BJ (cell line): ENCODE measurements at places on chromosomes 5 and 9.

- no peak for DNase-seq
Measured at GRCh38 chr5:139648205-139649081, at the start of gene CXXC5. Gene CXXC5 (plus strand): TSS chr5:139648349. CDS start chr5:139680524, 32,175 bp downstream.

- DNase-seq: no peak
Measured at GRCh38 chr5:81904166-81904565, 67.7 kb upstream of the ATG10 start.

- no peak for DNase-seq
Measured at GRCh38 chr5:160843240-160843639, 8.8 kb downstream of the ATP10B start.

DNA sequence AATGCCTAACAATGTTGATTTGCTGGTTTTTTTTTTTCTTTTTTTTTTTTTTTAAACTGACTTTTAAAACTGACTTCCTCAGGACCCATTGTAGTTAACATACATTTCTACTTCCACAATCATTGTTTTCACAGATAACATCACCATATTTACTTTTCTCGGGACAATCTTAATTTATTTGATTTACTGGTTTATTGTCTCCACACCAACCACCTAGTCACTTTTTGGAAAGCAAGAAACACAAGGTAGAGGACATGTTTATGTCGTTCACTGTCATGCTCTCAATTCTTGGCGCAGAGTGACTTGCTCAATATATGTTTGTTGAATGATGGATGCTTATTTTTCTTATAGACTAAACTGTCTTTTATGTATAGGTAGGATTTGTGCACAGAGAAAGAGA is 2280.7 kb downstream of the MAT2B start:
- DNase-seq: no peak

DNA sequence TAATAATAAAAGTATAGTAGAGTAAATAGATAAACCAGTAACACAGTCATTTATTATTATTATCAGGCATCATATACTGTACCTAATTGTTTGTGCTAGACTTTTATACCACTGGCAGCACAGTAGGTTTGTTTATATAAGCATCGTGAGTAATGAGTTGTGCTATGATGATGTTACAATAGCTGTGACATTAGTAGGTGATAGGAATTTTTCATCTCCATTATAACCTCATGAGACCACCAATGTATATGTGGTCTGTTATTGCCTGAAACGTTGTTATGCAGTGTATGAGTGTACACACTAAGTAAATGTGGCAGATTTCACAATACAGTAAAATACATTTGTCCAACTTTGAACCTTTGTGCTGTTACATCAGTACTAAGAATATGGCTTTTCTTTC is 72.7 kb upstream of the SPATA31D4 start:
- peak; percentile 32 for DNase-seq

- no peak for DNase-seq
Measured at GRCh38 chr5:31995006-31995405, 179.1 kb downstream of the GOLPH3 start.

GRCh38 chr5:166340039-166340438 is 1951.4 kb upstream of the WWC1 start:
- DNase-seq: no peak

DNA sequence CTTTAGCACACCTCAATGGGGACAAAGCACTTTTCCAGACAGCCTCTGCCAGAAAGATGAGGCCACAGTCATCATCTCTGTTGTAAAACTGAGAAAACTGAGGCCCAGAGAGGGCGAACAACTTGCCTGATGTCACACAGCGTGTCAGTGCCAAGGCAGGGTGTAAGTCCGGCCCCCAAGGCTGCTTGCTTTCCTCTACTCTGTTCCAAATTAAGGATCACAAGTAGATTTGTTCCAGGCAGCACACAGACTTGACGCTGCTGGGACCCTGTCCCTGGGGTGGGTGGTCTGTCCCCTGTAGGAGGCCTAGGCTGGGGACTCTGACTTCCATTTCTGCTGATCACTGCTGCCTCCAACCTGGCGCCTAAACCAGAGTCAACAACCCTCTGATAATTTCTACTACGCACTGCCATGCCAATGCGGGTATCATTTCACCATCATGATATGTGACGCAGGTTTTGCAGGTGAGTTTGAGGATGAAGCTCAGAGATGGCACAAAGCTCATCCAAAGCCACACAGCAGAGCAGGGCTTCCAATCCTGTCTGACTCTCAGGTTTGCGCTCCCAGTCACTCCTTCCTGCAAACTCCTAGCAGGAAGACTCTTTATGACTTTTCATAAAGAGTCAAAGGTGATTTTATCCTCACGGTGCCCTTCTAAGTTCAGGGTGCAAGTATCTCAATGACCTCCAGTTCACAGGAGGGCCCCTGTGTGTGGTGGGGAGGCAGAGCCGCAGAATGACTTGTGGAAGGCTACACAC is 13.5 kb upstream of the RALGDS start:
- DNase-seq: no peak

DNA sequence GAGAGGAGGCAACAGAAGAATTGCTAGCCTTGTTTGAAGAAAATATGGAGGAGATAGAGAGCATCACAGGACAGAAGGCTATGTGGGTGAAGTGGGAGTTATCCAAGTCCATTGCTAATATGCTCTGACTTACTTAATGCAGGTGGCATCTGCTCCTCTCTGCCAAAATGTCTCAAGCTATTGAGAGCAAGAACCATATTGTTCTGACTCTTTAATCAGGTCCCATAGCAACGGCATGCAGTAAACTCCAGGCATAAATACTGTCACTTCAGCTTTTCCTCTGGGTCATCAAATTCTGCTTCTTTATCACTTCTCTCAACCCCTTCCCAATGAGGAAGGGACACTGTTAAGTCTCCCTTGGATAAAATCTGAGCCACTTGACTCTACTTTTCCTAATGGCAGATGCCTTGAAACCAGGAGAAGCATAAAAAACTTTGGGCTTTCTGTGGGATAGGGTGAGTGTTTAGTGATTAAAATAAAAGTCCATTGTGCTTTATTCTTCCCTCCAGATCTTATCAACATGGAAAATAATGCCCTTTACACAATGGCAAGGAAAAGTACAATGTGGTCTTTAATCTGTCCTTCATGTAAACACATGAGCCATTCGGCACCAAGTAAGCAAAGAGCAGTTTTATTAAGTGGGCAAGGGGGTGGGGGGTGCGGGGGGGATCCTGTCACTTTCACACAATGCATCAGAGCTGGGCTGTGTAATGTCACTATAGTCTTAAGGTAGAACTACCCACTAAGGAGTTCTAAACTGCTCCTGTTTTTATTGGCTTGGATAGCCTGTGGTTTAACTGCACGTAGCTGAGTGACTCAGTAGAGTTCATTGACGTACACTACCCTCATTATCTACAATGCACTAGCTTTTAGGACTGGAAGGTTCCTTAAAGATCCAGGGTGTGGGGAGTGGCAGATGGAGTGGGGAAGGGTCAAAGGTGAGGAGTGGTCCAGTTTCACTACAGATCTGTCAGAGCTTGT is 71.0 kb upstream of the TARS1 start:
- DNase-seq: peak; percentile 83

- DNase-seq: no peak
Measured at GRCh38 chr5:145157841-145158240, 677.3 kb downstream of the PRELID2 start.

GRCh38 chr5:55829956-55830355 is 21.2 kb upstream of the IL31RA start:
- no peak for DNase-seq

DNA sequence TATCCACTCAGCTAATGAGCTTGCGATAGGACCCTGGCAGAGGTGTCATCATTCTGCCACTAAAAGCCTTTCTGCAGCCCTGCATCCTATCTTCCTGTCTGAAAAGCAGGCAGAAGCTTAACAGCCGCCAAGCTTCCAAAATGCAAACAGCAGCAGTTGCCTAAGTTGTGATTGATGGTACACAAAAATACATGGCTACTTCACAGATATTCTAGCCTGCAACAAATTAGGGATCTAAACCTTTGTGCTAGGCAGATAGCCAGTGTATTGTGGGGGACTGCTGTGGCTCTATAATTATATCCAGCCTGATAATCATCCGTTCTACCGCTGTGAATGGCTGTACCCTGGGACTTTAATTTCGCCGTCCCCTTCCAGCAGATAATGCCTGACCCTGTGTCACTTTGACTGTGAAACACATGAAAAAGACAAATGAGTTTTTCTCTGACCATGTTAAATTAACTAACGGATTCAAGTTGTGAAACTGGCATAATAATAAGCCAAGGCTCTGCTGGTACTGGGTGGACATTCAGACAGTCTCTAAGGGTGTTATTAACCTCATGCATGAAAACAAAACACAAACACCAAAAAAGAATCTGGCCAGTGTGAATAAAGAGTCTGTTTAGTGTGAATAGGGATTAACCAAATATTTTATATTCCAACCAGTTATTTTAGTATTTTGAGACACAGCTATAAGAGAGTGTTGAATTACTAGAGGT is 45.9 kb downstream of the SEMA6A start:
- DNase-seq: no peak

DNA sequence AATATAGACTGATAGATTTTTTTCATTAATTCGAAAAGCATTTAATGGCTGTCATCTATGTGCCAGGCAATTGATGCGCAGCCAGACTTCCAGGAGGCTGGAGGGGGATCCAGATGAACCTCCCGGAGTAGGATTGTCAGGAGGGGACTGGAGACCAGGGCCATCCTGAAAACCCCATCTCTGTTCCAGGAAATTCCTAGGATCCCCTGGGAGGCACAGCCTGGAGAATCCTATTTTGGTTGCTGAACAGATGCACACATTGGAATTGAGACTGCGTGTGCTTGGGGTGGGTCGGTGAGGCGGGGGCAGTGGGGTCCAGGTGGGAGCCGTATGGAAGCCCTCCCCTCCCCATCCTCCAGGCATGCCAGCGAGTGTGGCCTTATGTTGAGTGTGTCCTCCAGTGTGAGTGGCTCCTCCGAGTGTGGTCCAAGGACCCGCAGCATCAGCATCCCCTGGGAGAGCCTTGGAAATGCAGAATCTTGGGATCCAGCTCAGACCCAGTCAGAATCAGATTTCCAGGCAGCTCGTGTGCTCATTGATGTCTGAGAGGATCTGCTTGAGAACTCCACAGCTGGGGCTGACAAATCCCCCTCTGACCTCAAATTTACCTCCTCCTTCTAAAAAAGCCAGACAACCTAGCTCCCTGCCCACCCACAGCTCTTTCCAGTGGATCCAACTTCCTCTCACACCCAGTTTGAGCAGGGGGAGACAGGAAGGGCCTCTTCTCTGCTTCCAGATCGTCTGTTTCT is 38.7 kb downstream of the ROPN1L start:
- DNase-seq: no peak

- DNase-seq: no peak
Measured at GRCh38 chr5:151255621-151256286, 2.8 kb downstream of the GM2A start.

GRCh38 chr9:90033028-90033650 is 428.3 kb downstream of the GADD45G start:
- DNase-seq: no peak

- peak; percentile 97 for DNase-seq
Measured at GRCh38 chr9:87713278-87713987, 12.5 kb upstream of the CTSL start.

- no peak for DNase-seq
Measured at GRCh38 chr5:140106101-140106500, 7.8 kb upstream of the PURA start.

GRCh38 chr9:125258832-125259534 is 2.6 kb upstream of the GAPVD1 start:
- no peak for DNase-seq

DNA sequence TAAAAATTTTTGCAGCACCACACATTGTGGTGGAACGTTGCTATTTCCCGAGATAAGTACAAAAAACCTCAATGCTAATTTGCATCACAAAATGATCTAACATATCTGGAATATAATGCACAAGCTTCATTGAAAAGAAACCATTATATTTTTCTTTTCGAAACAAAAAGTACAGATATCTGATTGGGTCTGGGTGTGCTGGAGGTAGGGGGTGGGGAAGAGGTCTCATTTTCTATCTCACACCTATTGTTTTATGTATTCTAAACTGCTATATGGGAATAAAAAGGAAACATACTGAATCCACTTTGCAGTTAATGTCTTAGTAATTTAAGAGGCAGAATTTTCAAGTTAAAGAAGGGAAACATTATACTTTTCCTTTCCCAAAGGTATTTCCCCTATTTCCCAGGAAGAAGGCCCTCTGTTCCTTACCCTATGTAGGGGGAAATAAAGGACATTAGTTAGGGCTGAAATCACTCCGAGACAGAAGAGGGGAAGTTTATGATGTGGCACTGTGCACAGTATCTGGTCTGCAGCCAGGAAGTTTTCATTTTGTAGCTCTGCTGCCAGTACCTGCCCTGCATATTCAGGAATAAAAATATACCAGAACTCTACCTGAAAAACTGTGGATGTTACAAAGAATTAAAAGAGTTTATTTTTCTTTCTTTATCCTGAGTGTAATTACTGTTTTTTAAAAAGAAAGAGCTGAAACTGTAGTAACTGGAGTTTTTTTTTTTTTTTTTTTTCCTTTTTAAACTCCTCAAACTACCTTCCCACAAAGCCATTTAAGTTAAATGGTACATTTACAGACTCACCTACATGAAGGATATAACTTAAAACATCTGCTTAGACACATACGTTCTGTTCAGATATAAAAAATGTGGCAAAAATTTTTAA is 7.4 kb downstream of the MEF2C start:
- no peak for DNase-seq

- DNase-seq: no peak
Measured at GRCh38 chr5:6723816-6724300, 10.6 kb downstream of the TENT4A start.

GRCh38 chr9:3863111-3863528 is 337.3 kb upstream of the RFX3 start:
- peak; percentile 84 for DNase-seq

DNA sequence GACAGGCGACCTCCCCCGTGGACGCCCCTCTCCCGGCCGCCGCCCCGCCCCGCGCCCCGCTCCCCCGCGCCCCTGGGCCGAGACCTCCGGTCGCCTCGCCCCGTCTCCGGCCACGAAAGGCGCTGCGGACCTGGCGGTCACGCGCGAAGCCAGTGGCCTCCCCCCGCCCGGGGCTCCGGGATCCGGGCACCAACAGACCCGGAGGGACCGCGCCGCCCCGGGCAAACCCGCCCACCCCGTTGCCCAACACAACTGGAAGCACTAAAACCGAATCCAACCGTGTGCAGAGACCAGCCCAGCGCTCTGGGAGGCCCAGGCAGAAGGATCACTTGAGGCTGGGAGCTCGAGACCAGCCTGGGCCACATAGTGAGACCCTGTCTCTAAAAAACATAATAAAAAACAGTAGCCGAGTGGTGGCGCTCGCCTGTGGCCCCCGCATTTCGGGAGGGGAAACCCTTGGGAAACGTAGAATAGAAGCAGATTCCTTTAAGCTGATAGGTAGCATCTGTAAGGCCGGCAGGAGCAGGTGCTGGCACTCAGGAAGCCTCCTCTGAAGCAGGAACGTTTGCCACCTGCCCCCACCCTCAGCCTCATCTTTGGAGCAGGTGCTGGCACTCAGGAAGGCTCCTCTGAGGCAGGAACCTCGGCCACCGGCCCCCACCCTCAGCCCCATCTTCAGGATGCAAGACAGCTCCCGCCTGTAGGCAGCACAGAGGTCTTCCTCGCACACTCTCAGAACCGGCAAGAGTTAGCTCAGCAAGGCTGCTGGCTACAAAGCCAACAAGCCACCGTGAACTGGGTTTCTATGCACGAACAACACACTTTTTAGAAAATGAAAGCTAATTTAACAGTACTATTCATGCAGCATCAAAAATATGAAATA is 4.6 kb upstream of the SLC9A3 start:
- DNase-seq: no peak
